HCT116 (cell line): ENCODE measurements at places on chromosomes 6 and 20.

- no peak for DNase-seq
Observed at GRCh38 chr6:41723530-41724227, 11.7 kb downstream of the TFEB start.

DNA sequence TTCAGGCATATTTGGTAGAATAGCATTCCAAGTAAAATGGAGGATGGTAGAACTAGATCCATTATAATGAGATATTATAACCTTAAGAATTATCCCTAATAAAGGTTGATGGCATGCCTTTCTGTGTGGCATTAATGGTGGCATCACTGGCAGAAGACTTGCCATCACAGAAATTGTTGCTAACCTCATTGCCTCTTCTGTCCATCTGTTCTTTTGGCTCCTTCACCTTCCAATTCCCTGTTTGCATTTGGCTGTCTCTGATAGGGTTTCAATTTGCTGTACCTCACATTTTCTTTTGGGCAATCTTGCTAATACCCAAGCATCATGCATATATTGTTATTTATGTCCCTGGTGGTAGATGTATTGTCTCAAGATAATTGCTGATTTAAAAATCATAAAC is 98.9 kb downstream of the SMPDL3A start:
- DNase-seq, result no peak

- no peak for DNase-seq
Observed at GRCh38 chr20:41014561-41015088, 14.0 kb upstream of the TOP1 start.

DNA sequence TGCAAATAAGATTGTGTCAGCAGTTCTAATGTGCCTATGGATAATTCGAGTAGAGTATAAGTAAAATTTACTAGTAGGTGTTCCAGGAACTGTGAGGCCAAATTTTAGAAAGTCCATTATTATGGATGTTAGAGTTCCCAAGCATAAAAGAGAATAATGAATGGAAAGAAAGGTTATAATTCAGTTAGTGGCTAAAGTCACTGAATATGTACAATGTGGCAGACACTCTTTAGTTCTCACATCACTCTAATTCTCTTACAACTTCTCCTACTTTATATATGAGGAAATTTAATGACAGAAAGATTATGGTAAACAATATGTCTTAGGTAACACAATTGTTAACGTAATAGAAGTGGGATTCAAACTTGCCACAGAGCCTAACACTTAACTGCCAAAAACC is 75.3 kb downstream of the EYS start:
- DNase-seq, result no peak

DNA sequence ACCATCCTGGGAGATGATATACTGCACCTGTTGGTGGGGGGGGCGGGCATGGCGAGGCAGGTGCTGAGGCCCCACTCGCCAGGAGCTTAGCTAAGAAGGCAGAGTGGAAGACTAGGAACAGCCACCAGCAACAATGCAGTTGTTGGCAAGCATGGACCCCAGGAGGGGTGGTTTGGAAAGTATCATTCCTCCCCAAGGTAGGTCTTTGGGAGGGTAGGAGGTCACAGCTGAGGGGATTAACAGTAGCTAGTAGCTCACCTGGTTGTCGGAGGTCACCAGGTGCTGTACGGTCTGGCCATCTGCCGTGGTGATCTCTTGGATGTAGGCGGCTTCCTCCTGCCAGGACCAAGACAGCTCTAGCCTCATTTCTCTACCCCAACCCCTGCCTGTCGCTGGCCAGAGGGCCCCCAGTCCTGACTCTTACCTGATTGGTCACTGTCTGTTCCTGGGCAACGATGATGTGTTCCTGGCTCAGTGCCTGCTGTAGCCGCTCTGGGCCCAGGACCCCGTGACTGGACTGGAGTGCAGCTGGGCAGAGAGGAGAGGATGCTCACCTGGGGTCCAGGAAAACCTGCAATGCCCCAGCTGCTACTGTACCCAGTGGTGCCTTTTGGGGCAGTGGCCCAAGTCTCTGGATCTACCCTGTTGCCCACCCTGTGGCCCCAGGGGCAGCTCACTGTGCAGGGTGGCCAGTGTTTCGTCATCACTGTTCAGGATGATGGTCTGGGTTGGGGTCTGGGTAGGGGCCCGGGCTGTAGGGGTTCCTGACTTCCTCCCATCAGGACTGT is 15.3 kb downstream of the PCIF1 start:
- DNase-seq, result no peak

- no peak for DNase-seq
Observed at GRCh38 chr20:19609642-19610223, 148.3 kb upstream of the RIN2 start.

DNA sequence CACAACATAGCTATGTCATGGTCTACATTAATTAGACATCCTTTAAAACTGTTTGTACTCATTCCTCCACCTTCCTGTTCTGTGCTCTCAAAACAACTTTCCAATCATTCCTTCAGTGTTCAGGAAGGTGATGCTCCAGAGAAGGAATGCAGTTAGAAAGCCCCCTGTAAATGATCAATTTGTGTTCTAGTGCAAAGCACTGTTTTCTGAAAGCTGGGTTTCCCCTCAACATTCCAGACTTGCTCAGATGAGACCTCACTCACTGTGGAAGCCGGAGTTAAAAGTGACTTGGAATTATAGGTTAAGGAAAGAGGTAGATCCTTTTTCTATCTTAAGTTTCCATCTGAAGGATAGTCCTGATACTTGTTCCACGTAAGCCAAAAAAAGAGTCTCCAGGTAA is 95.9 kb downstream of the BMP2 start:
- no peak for DNase-seq

DNA sequence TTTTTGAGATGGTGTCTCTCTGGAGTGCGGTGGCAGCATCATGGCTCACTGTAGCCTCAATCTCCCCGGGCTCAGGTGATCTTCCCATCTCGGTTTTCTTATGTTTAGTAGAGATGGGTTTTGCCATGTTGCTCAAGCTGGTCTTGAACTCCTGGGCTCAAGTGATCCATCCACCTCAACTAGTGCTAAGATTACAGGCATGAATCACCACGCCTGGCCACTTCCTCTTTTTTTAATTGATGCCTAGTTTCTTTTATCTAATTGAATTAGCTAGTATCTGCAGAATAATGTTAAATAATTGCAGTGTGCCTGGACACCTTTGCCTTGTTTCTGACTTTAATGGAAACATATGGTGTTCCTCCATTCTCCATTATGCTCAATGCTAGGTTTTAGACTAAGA is 38.4 kb upstream of the SLC22A16 start:
- no peak for DNase-seq

- no peak for DNase-seq
Observed at GRCh38 chr6:68046756-68047155, 588.3 kb upstream of the ADGRB3 start.

GRCh38 chr6:13273202-13273930 is 55.0 kb downstream of the TBC1D7 start:
- DNase-seq, result no peak

DNA sequence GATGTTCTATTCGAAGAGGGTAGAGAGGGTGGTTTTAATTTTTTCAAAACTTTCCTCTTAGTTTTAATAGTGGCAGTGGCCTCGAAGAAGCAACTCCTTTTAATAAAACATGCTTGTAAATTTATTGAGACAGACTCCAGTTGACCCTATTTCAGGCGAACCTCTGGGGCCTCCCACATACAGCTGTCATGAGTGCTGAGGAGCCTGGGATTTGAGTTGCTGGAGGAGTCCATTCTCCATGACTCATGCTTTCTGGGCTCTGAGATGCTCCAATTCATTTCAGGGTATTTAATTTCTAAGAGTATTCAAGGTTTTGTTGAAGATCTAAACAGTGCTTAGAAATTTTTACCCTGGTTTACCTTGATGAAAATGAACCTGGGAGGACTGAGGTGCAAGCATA is 580.4 kb downstream of the CBLN4 start:
- DNase-seq, result no peak

DNA sequence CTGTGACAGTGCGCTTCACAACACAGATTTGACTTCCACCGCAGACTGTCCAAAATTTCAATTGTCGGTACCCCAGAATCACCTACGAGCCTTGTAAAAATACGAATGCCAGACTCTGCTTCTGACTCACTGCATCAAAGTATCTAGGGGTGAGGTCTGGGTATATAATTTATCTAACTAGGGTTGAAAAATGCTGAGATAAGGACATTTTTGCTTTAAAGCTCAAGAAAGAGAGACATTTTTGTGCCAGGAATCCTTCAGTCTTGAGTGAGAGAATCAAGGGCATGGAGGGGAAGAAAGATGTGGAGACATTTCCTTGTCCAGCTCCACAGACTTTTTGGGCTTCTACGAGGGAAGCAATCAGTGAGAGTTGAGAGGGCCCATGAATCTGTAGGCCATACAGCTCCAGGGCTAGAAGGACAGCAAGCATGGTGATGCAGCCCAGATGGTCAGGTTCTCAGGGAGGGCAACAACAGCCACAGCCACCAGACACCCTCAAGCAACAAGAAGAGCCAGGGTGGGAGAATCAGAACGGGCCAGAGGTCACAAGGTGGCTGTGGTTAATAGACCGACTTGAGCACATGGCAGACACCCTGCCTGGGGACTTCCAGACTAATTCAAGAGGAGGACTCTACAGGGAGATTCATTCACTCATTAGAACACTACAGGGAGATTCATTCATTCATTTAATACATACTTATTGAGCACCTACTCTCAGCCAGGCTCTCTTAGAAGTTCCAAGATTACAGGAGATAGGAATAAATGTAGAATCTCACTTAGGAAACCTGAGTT is 211.1 kb upstream of the PRDM1 start:
- no peak for DNase-seq

GRCh38 chr6:141421378-141421777 is 711.3 kb upstream of the GJE1 start:
- peak; percentile 8 for DNase-seq

DNA sequence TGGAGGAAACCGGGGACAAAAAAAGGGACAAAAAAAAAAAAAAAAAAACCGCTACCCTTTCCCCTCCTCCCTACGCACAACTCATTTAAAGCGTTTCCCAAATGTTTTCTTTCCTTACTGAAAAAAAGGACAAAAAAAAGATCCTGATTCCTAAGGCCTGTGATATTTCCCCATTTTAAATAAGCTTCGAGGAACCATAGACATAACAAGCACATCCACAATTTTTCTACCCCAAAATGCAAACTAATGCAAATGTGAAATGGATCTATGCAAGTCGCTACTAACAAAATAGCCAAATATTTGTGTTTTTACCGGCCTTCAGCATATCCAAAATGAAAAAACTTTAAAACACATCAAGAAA is 1.4 kb upstream of the ZNF217 start:
- DNase-seq, result no peak

DNA sequence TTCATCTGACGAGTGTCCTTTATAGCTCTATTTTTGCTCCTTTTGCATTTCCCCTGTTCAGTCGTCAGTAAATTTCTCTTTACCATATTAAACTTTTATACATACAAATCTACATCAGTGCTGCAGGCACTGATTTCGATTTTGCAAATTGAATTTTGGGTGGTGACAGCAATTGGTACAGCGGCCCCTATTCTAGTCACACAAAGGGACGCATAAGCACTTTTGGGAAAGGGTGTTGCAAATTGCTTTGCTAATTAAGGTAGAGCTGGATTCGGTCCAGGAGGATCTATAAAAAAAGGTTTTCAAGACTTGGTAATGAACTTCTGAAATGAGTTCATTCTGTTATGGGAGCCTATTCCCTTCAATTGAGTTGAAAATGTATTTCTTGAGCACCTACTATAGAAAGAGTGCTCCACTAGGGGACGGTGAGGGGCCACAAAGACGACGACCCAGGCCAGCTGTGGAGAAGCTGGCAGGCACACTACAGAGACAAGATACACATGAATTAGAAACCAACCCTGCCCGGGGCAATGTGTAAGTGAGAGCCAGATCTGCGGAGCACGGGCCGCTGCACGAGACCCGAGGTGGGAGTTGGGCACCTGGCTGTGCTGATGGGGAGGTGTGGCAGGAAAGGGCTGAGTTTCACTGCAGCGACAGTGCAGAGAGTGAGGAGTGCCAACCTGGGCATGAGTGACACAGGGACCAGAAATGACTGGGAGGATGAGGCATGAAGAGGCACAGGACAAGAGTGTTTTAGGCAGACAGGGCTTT is 5.4 kb downstream of the UQCC2 start:
- no peak for DNase-seq

GRCh38 chr20:14334306-14334930 is 3.0 kb downstream of the FLRT3 start:
- DNase-seq, result no peak

DNA sequence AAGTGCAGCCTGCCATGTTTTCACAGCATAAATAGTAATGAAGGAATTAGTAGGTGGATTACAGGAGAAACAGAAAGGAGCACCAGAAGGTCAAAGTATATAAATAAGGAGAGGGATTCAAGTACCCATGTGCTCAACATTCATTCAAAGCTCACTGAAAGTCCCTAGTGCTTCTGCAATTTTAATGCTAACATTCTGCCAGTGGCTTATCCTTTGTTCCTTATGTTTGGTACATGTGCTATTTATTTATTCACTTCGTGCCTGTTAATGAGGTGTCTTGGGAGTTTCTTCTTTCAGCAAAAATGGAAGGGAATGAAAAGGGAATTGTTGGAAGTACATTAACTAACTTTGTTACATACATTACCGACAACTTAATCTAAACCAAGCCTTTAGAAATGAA is 105.7 kb downstream of the CRYBG1 start:
- no peak for DNase-seq

GRCh38 chr20:45497971-45498494 is 17.4 kb downstream of the SPINT3 start:
- no peak for DNase-seq

DNA sequence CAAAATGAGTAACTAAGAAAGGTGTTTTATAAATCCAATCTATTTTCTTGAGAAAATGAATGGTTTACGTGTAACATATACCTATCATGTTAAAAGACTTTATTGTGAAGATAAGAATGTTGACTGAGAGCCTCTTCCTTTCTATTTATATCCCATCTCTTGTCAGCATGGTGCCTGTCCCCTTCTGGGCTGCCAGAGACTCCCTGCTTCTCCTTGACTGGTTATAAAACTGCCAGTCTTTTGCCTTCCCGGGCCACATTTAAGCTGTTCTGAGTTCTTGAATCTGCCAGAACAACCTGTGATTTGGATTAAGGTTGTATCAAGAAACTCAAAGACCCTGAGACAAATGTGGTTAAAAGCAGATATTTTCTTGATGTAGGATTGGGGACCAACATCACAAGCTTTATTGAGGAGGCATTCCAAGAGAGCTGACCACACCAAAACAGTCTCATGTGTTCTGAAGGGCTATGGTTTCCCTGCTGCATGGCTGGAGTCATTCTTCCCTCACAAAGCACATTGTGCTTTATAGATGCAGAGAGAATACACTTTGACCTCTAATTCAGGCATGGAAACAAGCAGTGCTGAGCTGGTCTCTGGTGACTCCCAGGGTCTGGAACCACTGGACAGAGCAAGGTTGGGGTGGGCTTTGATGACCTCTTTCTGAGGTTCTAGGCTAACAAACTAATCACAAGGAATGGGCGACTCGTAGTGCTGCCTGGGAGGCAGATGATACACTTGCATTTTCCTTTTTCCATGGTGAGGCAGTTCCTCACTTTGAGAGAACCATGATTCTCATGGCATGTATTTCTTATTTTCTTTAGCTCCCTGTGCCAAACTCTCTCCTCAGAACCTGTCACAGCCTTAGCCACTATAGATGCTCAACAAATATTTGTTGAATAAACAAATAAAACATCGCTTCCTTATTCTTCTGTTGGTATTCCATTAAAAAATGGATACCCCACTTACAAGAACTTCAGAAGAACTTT is 205.0 kb upstream of the PREP start:
- DNase-seq, result no peak
